ENCODE measurements at places on chromosomes 11 and 22.

GRCh38 chr11:4921796-4922195, 2.3 kb downstream of the OR51G1 start:
- no peak for DNase-seq

DNA sequence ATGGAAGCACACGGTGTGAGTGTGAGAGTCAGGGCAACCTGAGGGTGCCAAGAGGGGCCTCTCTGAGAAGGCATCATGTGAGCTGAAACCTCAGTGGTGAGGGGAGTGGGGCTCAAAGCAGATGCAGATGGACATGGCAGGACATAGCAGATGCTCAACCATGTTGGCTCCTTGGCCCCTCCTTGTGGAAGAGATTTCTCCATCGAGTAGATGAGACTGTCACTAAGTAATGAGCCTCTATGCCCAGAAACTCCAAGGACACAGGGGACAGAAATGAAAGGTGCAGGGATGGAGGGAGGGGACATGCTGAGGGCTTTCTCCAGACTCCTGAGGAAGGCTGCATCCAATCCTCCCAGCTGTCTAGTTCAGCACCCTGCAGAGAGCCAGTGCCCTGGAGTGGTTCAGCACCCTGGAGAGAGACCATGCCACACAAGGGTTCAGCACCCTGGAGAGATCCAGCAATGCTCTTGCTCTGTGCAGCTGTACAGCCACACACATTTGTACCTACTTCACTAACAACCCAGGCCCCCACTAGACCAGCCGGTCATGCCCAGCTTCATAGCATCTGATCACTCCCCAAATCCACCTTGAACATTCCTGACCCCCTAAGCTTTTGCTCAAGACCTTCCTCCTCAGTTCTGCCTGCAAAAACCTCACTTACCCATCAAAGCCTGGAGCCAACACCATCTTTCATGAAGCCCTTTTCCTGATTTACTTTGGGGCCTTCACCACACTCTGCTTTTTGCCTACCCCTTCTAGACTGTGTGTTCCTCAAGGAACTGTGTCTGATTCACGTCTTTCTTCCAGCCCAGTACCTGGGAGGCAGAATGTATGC, 252.0 kb downstream of the CTTN start:
- DNase-seq: peak; percentile 71

DNA sequence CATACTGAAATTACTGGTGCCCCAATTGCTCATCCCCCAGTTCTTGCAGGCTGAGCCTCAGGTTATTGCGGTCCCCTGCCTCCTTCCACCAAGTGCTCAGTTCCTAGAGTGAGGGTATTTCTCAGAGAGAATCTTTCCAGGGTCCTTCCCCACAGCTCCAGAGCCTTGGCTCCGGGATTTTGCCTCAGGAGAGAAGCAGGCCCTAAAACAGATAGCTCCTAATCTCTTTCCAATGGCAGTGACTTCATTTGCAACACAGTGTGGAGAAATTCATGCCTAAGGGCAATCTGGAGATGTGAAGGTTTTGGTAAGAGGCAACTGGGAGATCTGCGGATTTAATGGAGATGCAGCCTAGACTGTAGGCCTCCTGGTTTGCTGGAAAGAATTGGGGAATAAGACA, 2.9 kb downstream of the NF2 start:
- DNase-seq: no peak

DNA sequence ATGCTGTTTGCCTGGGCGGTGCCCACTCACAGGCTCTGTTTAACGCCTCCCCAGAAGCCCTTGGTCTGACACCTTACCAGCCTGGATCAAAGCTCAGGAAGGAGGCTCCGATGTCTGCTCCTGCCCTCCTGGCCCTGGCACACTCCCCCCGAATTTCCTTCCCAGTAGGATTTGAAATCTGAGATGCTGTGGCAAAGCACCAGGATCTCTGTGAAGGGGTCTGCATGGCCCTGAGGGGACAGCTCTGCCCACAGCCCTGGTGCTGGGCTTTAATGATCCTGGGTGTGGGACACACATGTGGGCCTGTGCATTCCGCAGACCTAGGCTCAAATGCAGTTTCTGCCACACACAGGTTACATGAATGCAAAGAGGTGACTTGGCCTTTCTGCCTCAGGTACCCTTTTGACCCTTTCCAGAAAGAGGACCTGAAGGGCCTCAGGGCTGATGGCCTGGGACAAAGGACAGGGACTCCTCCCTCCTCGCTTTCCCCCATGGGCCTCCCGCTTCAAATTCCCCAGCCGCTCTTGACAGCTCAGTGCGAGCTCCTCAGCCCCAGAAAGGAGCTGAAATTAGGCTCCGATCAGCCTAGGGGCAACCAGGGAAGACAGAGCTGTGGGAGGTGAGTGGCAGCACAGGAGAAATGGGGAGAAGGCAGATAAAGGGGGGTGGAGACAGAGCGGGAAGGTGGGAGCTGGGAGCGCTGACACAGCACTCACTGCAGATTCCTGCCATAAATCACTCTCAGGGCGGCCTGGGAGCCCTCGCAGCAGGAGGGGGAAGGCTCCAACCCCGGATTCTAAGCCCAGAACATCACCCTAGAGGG, 41.3 kb downstream of the TRIM29 start:
- DNase-seq: no peak

DNA sequence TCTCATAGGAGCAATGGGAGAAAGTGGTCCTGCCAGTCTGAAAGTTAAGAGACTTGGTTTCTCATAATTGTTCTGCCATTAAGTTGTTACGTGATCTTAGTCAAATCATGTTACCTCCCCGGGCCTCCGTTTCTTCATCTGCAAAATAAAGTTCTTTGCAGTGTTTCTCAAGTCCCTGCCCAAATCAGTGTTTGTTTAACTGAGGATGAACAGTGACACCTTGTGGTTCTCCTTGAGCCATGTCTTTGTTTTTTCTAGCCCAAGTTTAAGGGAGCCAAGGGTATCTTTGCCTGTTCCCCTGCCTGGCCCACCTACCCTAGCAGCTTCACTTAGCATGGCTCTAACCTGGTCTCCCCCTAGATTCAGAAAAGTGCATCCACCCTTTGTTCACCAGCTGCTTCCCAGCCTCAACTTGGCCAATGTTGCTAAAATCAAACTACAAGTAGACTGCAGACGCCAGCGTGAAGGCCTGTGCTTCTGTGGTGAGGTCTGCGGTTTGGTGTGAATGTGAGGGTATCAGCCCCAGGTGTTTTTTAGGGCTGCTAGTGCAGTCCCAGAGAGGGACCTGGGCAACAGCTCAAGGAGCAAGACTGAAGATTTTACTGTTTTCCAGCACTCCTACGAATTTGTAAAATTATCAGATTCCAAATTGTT, 35.5 kb downstream of the FZD4 start:
- DNase-seq: no peak

- DNase-seq: no peak
Measured at GRCh38 chr22:48884324-48884723, 943.3 kb downstream of the BRD1 start.

DNA sequence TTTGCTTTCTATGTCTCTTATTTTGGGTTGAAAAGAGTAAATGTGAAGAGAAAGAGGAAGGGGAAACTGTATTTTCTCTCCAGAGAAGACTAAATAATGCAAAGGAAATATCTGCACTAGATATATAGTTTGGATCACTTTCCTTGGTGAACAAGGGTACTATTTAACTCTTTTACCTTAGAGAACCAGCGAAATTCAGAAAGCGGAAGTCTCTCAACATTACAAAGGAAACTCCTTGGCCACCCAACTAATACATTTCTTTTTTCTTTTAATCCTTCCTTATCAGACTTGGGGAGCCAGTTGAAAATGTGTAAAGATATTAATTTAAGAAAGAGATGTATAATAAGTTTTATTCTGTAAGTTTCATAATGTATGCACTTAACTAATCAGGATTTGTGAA, 64.2 kb downstream of the SESN3 start:
- no peak for DNase-seq

- DNase-seq: no peak
Measured at GRCh38 chr11:78216021-78216420, 27.3 kb downstream of the USP35 start.

DNA sequence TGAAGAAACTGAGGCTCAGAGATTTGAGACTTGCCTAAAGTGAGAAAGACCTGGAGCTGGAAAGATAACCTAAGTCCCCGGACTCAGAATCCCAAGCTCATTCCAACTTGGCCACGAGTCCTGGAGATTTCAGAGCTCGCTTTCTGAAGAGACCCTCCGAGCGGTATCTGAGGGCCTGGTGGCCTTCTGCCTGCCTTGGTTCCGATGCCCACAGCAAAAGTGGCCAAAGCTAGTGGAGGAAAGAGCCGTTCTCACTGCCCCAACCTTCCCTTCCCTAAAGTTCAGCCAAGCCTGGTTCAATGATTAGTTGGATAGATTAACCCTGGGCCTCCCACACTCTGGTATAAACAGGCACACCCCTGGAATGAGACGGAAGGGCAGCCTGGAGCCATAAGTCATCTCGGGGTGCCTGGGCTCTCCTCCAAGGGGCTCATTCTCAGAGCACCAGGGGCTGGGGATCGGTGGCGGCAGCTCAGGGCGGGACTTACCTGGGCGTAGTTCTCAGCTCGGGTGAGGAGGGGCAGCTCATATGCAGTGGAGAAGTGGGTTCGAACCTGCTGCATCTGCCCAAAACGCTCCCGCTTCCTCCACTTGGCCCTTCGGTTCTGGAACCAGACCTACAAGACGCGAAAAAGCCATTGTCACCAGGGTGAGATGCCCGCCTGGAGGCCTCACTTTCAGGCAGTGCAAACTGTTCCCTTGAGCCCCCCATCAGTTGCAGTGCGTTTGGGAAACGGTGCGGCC, 42.8 kb downstream of the ALX4 start:
- no peak for DNase-seq

- DNase-seq: no peak
Measured at GRCh38 chr11:130197386-130198035, 37.9 kb downstream of the ST14 start.

GRCh38 chr11:113773092-113773415, 438 bp downstream of the ZW10 start:
- peak; percentile 26 for DNase-seq

- DNase-seq: no peak
Measured at GRCh38 chr11:72179049-72179803, 12.7 kb upstream of the FOLR1 start.

DNA sequence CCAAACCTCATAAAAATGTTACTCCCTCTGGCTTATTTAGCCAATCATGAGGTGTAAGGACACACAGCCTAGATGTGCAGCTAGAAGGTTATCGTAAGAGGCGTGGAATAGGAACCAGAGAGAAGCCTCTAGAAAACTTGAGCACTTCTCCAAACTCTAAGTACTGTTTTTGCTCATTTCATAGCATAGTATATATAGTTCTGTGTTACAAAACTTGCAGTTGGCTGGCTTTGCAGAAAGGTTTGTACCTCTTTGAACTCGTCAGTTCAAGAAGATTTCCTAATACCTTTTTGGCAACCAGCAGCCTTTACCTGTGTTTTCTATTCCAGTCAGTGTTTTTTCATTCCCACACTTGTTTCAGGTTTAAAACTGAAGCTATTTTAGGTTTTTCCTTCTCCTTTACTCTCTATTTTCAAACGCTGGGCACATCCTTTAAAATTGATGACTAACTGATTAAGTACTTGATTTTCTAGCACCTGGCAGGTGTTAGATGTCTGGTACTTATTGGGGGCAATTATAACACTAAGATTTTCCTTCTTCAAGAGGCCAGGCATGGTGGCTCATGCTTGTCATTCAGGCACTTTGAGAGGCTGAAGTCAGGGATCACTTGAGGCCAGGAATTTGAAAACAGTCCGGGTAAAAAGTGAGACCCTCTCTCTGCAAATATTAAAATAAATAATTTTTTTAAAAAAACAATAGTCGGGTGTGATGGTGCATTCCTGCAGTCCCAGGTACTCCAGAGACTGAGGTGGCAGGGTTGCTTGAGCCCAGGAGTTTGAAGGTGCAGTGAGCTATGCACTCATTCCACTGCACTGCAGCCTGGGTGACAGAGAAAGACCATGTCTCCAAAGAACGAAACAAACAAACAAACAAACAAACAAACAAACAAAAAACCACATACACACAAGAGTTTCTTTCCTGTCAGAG, 125.2 kb downstream of the LRRC4C start:
- DNase-seq: no peak

GRCh38 chr22:36344106-36344827, 43.5 kb downstream of the MYH9 start:
- no peak for DNase-seq

DNA sequence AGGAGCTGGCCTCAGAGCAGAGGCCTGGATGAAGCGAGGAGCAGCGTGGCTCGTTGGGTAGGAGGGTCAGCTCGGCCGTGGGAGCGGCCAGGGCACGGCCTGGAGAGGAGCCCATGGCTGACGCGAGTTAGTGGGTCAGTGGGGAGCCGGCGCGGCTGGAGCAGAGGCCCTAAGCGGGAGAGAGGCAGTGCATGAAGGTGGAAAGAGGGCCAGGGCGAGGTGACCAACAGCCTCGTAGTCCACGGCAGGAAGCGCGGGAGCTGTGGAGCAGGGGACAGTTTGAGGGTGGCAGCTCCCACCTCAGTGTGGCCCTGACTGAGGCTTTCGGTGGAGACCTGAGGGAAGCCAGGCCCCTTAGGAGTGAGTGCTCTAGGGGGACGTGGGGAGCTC, 24.1 kb downstream of the DCPS start:
- DNase-seq: no peak

- no peak for DNase-seq
Measured at GRCh38 chr11:124898263-124898680, 607 bp upstream of the ROBO4 start.

GRCh38 chr22:25754527-25755202, 12.7 kb downstream of the MYO18B start:
- DNase-seq: peak; percentile 86

DNA sequence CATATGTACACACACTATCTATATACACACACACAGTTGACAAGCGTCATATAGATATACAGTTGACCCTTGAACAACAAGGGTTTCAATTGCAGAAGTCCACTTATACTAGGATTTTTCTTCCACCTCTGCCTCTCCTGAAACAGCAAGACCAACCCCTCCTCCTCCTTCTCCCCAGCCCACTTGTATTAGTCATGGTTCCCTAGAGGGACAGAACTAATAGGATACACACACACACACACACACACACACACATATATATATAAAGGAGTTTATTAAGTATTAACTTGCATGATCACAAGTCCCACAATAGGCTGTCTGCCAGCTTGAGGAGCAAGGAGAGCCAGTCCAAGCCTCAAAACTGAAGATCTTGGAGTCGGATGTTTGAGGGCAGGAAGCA, 92.9 kb downstream of the DHCR7 start:
- no peak for DNase-seq

DNA sequence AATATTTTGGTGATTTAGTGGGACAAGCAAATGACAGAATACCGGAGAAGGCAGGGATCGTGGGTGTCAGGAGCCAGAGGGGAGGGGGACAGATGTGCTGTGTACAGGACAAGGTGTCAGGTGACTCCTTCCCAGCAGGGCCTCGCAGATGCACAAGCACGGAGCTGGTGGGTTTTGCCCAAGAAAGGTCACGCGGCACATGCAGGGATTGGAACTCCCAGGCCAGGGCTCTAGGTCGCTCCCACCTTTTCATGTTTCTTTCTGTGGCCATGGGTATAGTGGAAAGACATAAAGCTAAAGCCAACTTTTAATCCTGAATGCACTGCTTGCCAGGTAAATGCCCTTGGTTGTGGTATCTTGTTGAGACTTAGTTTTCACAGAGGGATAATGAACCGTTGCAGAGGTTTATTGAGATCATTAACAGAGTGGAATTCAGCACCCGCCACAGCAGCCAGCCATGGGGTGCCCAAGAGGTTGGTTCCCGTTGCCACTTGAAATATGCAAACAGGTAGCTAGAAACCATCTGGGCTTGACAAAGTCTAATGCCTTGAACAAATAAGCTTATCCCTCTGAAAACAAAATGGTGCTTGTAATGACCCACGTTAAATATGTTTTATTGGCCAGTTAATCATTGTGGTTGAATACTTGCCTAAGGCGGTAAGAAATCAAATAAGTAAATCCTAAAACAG, 10.1 kb downstream of the C22orf23 start:
- no peak for DNase-seq
